Adipocyte (in vitro differentiated cells): ENCODE measurements at places on chromosomes 5 and 9.

DNA sequence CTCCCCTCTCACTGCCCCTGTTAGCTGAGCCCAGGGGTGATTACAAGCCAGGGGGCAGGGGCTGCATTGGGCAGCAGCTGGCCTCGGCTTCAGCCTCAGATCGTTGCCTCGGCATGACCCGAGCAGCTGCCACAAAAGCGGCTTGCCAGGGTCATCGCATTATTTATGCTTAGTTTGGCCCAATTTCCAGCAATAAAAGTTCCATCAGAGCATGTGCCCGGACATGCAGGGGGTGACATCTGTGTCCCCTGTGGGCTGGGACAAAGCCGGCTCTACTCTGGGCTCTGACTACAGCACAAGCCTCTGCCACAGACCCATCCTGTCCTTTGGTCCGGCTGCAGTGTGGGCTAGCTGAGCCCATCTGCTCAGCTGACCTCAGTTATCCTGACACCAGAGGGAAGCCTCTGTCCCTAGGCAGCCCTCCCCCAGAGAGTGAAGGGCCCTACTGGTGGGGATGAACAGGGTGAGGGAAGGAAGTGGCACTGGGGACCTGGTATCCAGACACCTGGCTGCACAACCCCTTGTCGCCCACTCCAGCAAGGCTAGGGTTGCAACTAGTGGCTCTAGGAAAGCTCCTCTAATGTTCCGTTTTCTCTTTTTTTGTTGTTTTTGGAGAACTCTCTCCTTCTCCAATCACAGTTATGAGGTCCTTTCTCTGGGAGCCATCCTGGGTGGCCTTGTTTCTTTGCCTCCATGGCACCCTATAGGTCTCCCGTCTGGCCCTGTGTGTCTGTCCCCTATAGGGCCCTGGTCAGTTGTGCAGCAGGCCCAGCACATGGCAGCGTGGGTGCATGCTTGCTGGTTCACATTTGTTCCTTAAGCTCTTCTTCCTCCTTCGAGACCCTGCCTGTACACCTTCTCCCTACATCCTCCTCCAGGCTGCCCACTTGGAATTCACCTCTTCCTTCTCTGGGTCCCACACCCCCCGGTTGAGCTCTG lies 13.3 kb upstream of the GADD45G start:
- no peak for DNase-seq

DNA sequence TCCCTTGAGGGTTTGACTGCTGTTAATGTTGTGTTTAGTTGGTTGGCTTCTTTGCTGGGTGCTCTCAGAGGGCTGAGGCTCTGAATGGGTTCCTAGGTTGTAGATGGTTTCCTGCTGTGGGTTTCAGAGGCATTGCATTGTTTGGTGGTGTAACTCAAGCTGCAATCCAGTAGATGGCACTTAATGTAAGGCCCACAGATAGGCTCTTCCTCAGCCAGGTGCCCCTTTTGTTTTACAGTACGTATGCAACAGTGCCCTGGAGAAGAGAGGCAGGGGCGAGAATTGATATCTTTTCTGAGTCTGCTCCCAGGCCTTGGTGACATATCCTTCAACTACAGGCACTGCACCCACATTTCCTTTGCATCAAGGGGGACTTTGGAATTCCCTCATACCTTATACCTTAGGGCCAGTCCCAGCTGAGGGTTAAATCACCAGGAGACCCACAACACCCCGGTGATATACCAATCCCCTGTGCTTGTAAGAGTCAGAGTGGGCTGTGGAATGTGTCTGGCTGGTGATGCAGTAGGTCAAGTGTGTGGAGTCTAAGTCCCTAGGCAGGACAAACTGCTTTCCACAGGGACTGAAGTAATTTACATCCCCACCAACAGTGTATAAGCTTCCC lies 7.0 kb upstream of the UGT3A2 start:
- DNase-seq: no peak

DNA sequence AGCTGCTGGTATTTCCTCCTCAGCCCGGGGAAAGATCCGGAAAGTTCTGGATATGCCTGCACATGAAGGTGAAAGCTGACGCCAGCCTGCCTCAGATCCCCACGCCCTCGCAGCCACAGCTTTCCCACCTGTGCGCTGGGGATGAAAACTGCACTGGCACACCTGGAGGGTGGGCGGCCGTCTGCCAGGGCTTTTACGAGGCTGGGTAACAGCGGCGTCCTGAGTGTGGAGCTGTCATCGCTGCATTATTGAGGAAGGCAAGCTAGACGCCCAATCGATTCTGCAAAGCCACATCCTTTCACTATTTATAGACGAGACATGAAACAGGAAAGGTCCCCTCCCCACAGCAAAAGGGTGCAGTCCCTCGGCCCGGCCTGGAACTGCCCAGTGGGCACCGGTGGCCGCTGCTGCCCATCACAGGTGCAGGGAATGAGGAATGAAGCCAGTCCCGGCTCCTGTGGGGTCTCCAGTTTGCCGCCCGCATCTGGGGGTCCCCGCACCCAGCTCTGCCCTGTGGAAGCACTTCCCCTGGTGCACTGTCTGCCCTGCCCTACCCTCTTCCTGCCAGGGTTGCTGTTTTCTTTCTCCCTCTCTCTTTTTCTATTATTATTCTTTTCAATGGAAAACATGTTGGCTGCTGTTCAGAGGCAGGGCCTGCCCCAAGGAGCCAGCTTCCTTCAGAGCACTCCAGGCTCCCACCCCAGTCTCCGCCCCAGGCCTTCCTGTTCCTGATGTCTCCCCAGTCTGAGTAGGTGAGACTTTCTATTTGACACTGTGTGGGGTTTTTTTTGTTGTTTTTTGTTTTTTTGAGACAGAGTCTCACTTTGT lies 7.0 kb downstream of the NOTCH1 start:
- DNase-seq: no peak

DNA sequence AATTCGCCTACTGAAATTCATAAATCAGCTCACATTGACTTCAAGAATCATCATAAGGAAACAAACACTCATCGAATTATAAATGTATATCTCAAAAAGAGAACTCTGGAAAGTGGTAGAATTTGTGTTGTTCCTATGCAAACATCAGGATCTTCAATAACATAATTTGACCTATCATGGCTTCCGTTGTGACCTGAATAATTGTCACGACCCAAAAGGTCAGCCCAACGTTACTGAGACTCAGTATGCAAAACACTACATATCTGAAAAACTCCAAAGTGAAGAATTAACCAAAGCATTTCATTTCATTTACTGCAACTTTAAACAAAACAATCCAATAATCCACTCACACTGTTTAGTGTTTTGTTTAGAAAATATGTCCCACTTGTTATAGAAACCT lies 1.2 kb downstream of the RAPGEF6 start:
- no peak for DNase-seq

- DNase-seq: no peak
Measured at GRCh38 chr9:35935261-35935660, 22.7 kb downstream of the OR2S2 start.

DNA sequence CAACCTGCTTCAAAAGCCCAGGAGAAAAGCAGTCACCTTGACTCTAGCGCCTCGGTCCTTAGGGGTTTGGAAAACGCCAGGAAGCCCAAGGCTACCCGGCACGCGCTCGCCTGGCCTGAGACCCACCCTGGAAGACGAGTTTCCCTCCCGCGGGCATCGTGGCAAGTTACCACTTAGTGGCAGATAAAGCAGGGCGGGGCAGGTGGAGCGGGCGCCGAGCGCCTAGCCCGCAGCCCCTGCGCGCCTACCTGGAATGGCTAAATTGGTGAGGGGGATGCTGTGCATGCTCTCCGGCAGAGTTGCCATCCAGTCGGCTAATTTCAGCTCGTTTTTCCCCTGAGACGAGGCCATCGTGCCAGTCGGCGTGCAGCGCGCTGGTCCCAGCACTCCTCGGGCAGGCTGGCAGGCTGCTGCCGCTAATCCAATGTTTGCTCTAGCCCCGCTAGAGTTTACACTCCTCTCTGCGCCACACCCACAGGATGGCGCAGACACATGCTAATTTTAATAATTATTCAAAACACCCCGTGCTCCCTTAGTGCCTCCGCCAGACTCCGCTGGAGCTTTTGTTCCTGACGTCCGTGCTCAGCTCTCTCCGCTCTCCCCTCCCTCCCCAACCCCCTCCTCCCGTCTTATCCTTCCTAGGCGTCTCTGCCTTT lies at the start of gene PLCXD3:
TSS of gene PLCXD3 (minus strand) at position 426 of the 656 bp plus-strand sequence. CDS start at position 351, 75 bp downstream.
- peak; percentile 34 for DNase-seq

GRCh38 chr5:170438581-170438980 lies 49.4 kb upstream of the KCNMB1 start:
- no peak for DNase-seq

GRCh38 chr9:123590499-123590898 lies 234.5 kb downstream of the CRB2 start:
- DNase-seq: no peak

DNA sequence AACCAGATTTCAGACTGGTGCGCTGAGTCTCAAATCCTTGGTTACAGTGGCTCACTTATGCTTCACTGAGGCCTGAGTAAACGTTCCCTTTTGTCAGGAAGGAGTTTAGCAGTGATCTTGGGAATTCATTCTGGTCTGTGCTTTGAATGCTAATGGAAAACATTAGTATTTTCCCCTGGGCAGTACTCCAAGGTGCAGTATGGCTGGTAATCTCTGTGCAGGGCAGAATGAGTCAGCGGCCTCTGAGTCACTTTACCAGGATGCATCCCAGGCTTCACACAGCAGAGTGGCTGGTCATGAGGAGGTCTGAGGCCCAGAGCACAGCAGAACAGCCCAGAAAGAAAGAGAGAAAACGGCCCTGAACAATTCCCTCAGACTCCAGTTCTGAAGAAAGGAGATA lies 54.0 kb downstream of the PCA3 start:
- peak; percentile 98 for DNase-seq

GRCh38 chr9:83199240-83199639 lies 136.3 kb upstream of the RASEF start:
- peak; percentile 79 for DNase-seq

DNA sequence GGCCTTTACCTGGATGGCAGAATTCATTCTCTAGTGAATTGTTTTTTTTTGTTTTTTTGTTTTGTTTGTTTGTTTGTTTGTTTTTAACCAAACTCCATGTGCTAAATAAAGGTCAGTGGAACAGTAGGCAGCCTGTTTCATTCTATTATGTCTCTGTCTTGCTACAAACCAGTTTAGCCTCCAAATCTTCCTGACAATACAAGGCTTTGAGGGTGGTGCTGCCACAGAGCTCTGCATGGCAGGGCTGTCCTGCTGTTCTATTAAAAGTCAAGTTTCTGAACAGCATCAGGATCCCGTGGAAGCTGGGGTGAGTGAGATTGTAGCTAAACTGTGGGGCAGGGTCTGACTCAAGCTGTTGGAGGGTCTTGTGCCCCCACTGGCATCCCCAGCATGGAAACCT lies 144.1 kb upstream of the MAST4 start:
- no peak for DNase-seq
